Endodermal cell (in vitro differentiated cells): ENCODE measurements at places on chromosomes 5 and 9. TPM values are rescaled to one million over a fixed set of nuclear protein-coding genes. Genes with fewer than 3 reads are reported as not detected.

DNA sequence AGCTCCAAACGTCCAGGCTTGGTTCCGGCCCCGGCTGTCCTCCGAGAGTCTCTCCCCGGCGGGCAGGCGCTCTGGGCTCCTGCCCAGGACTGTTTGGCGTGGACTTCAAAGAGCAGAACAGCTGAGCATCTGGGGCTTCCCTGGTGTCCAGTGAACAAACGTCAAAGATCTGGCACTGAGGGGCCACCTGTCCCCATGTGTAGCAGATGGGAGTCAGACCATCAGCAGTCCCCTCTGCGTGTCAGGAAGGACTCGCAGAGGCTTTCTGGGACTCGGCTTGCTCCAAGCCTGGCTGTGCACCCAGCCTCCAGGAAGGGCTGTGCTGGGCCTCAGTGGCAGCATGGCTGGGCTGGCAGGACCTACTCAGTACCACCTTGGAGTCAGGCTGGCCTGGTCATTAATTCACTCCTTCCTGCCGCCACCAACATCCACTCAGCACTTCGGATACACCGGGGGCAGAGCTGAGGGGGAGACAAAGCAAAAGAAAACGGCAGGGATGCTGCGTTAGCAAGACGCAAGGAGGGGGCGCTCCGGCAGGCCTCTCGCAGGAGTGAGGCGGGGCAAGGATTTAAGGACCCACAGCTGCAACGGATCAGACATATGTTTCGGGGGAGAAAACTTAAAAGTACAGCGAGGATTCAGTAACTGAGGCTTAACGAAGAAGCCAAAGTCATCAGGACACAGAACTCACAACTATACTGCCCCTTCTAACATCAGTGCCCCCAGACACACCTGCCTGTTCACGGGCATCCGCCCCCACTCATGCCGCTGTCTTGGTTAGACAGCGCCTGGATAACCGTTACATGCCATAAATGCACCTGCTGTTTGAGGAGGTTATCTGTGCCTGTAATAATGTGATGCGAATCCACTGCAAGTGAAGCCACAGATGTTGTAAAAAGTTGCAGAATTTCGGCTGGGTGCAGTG lies 164.5 kb upstream of the PHYKPL start:
- no peak for DNase-seq
- H3K27me3 ChIP-seq, result no peaks in the 10 kb centered on the region
- no peak overlapping the region for H3K4me3 ChIP-seq
- peaks cover 9% of the 10 kb centered on the region for H3K4me1 ChIP-seq
- no peak overlapping the region for H3K27ac ChIP-seq

GRCh38 chr5:171680485-171680884 lies 105.1 kb upstream of the SMIM23 start:
- H3K27me3 ChIP-seq, result no peaks in the 10 kb centered on the region
- peak; percentile 74 for DNase-seq
- H3K36me3 ChIP-seq, result no peaks in the 10 kb centered on the region
- H3K4me3 ChIP-seq, result no peak overlapping the region

DNA sequence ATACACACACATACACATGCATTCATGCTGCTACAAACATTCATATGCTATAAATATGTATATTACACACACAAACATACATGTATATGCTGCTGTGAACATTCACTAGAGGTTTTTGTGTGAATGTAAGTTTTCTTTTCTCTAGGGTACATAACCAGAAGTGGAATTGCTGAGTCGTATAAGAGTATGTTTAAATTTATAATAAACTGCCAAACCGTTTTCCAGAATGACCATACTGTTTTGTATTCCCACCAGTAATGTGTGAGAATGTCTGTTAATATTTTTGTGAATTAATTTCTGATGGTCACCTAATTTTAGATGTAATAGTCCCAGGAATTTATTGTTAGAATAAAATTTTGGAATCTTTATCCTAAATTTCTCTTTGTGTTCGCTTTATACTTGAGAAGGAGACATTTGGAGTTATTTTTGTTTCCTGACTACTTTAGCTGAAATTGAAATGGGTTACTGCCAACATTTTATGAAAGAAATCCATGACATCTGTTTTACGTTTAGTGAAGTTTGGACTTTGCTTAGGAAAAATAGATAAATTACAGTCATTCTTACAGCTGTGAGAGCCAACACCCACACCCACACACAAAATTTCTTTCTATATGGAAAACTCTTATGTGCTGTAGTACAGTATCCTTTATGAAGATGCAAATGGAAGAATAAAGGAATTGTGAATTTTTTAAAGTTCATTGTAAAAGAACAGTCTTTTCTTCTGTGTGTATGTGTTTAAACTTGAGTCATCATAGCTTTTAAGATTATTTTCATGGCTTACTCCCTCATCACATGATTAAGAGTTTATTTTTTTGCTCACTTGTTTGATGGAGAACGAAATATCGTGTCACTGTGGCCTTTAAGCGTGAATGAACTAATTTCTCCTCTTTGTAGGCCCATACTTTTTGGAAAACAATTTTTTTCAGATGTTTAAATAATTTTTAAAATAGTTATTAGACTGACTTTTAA lies 24.3 kb downstream of the CENPP start:
- H3K36me3 ChIP-seq, result no peaks in the 10 kb centered on the region
- no peaks in the 10 kb centered on the region for H3K27me3 ChIP-seq
- no peak overlapping the region for H3K4me3 ChIP-seq
- DNase-seq, result no peak

DNA sequence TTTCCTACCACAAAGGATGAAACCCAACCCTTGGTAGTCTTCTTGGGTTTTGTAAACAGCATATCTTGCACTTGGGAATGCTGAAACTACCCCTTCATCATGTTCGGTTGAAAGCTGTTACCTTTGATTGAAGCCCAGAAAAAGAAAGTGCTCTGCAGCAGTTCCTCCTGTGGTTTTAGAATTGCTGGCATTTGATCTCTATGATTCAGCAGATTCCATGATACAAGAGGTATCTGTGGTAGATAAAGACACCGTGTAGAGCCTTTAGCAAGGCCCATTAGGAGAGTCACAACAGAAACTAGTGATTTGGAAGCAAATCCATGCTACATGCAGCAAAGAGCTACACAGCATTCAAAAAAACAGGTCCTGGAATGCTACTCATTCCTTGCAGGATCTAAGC lies 557.0 kb downstream of the TLE1 start:
- no peak overlapping the region for H3K27ac ChIP-seq
- H3K4me1 ChIP-seq, result no peaks in the 10 kb centered on the region
- H3K36me3 ChIP-seq, result no peaks in the 10 kb centered on the region
- no peak for DNase-seq

The PLAC8L1 gene
- 0.52 and 1.5 TPM in 2 replicates for total RNA-seq

- no peaks in the 10 kb centered on the region for H3K36me3 ChIP-seq
- no peaks in the 10 kb centered on the region for H3K27me3 ChIP-seq
- no peak overlapping the region for H3K4me3 ChIP-seq
- H3K27ac ChIP-seq, result no peak overlapping the region
- no peak for DNase-seq
- peaks cover 9% of the 10 kb centered on the region for H3K4me1 ChIP-seq
Observed at GRCh38 chr9:110115341-110115820, 92.6 kb downstream of the C9orf152 start.
